Gastrocnemius medialis (tissue), 4 donors: ENCODE measurements at places on chromosomes 4 and X.

- DNase-seq = no peak
Observed at GRCh38 chr4:159823743-159824142, 720.9 kb downstream of the RAPGEF2 start.

GRCh38 chr4:6901669-6902317, 7.8 kb upstream of the TBC1D14 start:
- DNase-seq = no peak

GRCh38 chr4:68717999-68718398, 47.5 kb upstream of the UGT2B15 start:
- DNase-seq = no peak

GRCh38 chrX:138917781-138918180, 206.3 kb upstream of the FGF13 start:
- DNase-seq = no peak

- no peak for DNase-seq
Observed at GRCh38 chr4:174503079-174503715, 19.1 kb downstream of the HPGD start.

DNA sequence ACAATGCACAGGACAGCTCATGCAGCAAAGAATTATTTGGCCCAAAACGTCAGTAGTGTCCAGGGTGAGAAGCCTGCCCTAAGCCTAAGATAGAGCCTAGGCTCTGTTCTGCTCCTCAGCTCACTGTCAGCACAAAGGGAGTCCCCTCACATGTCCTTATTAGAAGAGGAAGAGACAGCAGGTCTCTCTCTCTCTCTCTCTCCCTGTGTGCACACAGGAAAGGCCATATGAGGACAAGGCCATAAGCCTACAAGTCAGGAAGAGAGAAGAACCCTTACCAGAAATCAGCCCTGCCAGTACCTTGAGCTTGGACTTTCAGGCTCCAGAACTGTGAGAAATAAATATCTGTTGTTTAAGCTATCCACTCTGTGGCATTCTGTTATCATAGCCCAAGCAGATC, 20.4 kb downstream of the FAM184B start:
- DNase-seq = no peak

- no peak for DNase-seq
Observed at GRCh38 chr4:146238107-146238506, 23.8 kb downstream of the REELD1 start.

DNA sequence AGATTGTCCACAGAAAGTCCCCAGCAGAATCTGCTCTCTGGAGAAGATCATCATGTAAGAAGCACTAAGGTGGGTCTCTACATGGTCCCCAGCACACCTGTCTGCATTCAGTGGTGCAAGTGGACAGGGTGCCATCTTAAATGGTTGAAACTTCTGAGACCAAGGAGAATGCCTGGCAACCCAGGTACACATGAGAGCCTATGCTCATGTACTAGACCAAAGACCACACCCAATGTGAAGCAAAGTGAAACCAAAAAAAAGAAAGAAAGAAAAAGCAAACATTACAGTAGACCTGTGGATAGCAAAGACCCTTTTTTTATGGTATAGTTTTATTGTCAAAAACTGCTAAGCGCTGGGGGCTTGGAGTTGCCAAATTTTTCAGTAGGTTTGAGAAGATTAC, 15.0 kb downstream of the CD40LG start:
- DNase-seq = no peak

DNA sequence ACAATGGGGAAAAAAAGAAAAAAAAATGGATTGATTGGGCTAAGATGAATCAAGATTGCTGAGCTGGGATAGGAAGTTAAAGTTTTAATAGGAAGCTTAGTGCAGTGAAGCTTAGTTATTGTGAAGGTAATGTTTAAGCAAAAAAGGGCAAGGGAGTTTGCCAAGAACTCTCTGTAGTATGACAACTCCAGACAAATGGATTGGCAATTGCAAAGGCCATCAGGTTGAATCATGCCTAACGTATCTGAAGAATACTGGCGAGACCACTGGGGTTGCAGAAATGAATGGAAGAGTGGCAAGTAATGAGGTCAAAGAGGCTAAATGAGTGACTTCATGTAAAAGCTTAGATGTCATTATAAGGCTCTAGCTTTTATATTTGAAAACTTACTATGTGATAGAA, 1654.0 kb downstream of the PCDH7 start:
- DNase-seq = no peak

DNA sequence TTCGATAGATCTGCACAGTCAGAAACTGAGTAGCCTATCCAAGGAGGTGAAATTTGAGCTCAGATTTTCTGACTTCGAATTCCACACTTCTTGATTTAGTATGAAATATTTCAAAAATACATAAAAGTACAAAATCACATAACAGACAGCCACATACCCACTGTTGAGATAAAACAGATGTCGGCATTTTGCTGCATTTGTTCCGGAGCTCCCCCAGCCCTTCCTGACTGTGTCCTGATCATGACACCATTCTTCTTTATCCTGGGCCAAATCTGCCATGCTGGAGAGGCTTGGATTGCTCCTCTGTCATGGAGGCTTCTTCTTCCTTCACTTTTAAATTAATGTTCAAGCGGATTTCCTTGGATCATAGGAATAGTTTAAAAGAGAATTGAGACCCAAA, 124.2 kb upstream of the RBPJ start:
- DNase-seq = no peak

DNA sequence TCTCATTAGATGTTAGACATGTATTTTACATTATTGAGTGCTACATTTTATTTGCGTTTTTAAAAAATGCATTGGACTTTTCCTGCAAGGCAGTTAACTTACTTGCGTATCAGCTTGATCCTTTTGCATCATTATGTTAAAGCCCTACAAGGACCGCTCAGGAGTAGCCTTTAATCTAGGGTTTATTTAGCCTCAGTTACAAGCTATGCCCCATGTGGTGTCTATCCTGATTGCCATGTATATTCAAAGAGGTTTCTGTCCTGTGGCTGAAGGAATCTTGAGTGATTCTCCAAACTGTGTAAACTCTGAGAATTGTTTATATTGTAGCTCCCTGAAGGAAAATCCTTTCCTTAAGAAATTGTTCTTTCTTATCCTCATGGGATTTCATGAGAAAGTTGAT, 821.8 kb upstream of the AGA start:
- DNase-seq = no peak

DNA sequence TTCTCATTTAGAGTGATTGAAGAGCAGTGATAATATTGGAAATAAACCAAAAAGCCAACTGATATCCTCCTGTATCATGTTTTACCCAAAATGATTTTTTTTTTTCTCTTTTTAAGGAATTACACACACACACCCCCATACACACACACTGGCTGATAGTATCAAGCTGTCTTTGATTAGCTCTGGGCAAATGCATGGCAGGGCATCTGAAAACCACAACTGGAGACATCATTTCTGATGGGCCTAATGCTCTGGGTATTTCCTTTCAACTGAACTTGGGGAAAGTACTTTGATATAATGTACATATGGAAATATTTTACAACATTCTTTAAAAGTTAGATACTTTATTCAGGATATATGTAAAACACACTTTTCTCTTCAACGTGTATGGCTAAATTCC, 14.2 kb upstream of the OSTC start:
- DNase-seq = no peak

- no peak for DNase-seq
Observed at GRCh38 chr4:103499094-103499493, 220.7 kb downstream of the TACR3 start.

DNA sequence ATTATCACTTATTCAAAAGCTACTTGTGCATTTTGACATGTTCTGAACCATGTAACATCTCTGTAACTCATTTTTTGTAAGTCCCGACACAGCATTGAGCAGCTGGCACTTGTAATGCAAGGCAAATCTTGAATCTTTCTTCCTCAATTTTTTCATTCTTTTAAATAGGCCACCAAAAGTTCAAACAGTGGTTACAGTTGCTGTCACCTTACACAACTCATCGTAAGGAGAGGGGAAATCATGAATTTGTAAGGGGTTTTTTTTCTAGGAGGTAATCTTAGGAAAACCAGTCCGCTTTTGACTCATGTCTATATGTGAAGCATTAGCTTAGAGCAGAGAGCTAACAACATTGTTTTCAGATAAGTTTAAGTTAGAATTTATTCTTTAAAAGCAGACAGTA, 124.5 kb downstream of the PDLIM5 start:
- DNase-seq = no peak

GRCh38 chrX:136779346-136779781, 1.4 kb downstream of the ARHGEF6 start:
- no peak for DNase-seq

- DNase-seq = no peak
Observed at GRCh38 chr4:62670514-62670913, 1470.4 kb downstream of the ADGRL3 start.

DNA sequence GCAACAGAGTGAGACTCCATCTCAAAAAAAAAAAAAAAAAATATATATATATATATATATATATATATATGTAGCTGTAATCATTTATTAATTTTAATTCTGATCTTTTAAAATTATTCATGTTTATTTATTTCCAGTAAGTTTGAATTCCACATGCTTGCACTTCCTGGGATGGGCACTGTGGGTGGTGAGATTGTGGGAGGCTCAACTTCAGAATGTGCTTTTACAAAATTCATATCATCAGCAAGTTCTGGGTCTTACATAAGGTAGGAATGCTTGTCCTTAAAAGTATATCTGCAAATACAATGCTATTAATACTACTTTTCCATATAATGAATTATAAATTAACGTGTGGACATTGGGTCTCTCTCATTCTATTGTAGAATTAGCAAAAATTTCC, 156.5 kb downstream of the EMCN start:
- DNase-seq = no peak

- DNase-seq = no peak
Observed at GRCh38 chr4:89164400-89164799, 53.1 kb downstream of the TIGD2 start.

DNA sequence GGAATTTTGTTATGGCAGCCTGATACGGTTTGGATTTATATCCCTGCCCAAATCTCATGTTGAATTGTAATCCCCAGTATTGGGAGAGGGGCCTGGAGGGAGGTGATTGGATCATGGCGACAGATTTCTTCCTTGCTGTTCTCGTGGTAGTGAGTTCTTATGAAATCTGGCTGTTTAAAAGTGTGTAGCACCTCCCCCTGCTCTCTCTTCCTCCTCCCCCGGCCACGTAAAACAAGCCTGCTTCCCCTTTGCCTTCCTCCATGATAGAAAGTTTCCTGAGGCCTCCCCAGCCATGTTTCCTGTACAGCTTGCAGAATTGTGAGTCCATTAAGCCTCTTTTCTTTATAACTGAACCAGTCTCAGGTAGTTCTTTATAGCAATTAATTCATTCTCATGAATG, 37.9 kb downstream of the SUPT20HL2 start:
- DNase-seq = no peak

DNA sequence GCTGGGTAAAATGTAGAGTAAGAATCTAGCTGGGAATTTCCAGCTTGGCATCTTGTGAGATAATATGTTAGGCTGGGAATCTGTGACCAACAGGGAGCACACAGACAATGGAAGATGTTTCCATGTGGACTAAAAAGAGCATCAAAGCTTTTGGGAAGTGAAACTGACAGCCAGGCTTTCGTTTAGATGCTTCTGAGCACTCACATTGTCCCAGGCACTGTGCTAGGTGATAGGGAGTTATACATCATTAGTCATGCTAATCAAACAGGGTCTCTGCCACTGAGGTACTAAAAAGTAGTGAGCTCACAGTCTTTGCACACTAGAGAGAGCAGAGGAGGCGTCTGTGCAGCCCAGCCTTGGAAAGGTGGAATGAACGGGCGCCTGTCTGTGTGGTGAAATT, 101.9 kb upstream of the SCOC start:
- DNase-seq = no peak

GRCh38 chrX:145524931-145525330, 277.6 kb downstream of the SPANXN1 start:
- DNase-seq = no peak

DNA sequence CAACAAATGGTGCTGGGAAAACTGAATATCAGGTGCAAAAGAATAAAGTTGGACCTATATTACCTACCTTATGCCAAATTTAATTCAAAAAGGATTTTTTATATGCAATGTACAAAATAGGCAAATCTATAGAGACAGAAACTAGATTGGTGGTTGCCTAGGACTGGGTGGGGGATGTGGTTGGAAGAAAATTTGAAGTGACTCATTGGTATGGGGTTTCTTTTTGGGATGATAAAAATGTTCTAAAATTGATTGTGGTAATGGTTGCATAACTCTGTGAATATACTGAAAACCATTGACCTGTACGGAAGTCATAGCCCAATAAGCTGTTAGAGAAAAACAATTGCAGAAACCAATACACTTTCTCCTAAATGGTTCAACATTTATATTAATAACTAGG, 72.1 kb downstream of the COL4A5 start:
- no peak for DNase-seq
